Breast epithelium (tissue), 4 donors: ENCODE measurements at places on chromosomes 13 and 19. TPM values are rescaled to one million over a fixed set of nuclear protein-coding genes. Genes with fewer than 3 reads are reported as not detected.

DNA sequence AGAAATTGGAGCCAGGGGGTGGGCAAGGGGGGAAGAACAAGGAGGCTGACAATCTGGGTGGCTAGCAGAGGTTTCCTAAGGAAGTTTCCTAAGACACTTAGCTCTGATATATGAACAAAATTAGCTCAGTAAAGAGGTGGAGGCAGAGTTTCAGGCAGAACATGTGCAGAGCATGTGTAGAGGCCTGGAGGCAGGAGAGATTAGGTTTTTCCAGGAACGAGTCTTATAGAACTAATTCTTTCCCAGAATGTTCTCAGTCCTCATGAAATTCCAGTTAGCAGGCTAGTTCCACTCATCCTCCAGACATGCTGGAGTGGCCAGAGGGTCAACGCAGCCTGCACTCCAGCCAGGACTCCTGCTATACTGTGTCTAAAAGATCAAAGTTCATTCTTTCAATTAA, 184.7 kb downstream of the LACC1 start:
- no peak overlapping the region for H3K27ac ChIP-seq
- no peaks in the 10 kb centered on the region for H3K36me3 ChIP-seq
- no peaks in the 10 kb centered on the region for H3K27me3 ChIP-seq
- no peaks in the 10 kb centered on the region for H3K4me1 ChIP-seq
- no peak overlapping the region for H3K4me3 ChIP-seq

DNA sequence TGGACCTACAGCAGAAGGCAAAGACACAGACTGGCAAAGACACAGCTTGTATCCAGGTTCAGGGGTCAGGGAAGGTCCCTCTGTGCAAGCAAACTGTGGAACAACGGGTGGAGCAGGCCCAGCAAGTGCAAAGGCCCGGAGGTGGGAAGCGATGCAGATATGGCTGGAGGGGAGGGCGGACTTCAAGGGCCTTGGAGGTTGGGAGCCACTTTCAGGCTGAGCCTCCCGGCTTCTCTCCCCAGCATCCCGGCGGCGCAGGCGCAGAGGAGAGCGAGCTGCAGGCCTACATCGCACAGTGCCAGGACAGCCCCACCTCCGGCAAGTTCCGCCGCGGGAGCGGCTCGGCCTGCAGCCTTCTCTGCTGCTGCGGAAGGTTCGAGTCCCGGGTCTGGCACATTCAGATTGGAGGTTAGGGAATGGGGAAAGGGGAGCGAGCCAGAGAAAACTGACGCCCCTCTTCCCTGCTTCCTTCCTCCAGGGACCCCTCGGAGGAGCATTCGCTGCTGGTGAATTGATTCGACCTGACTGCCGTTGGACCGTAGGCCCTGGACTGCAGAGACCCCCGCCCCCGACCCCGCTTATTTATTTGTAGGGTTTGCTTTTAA, 2.1 kb upstream of the PNPLA6 start:
- no peaks in the 10 kb centered on the region for H3K36me3 ChIP-seq
- peak overlapping the region; percentile 85 for H3K4me3 ChIP-seq
- H3K27ac ChIP-seq, result peak overlapping the region; percentile 89
- no peaks in the 10 kb centered on the region for H3K4me1 ChIP-seq
- H3K27me3 ChIP-seq, result no peaks in the 10 kb centered on the region
- DNase-seq, result peak; percentile 52

- no peak for DNase-seq
- H3K4me3 ChIP-seq, result no peak overlapping the region
- no peaks in the 10 kb centered on the region for H3K27me3 ChIP-seq
- H3K36me3 ChIP-seq, result no peaks in the 10 kb centered on the region
Observed at GRCh38 chr13:47168066-47168465, 271.2 kb upstream of the HTR2A start.

- no peaks in the 10 kb centered on the region for H3K27me3 ChIP-seq
- no peaks in the 10 kb centered on the region for H3K4me1 ChIP-seq
- H3K4me3 ChIP-seq, result no peak overlapping the region
- DNase-seq, result no peak
- no peak overlapping the region for H3K27ac ChIP-seq
Observed at GRCh38 chr19:32421589-32422361, 16.2 kb downstream of the DPY19L3 start.

DNA sequence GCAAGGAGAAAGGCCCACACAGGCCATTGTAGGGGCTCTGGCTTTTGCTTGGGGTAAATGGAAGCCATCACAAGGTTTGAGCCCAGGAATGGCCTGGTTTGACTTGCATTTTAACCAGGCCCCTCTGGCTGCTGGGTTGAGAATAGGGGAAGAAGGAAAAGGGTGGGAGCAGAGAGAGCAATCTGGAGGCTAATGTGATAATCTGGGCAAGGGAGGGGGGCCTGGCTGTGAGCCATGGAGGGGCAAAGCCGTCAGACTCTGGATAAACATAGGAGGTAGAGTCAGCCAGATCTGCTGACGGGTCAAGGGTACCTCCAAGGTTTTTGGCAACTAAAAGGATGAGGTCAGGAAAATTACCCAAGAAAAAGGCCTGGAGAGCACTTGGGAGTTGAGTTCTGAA, 41.6 kb downstream of the RFX2 start:
- no peaks in the 10 kb centered on the region for H3K36me3 ChIP-seq
- peaks cover 3% of the 10 kb centered on the region for H3K4me1 ChIP-seq
- H3K27me3 ChIP-seq, result no peaks in the 10 kb centered on the region
- no peak overlapping the region for H3K4me3 ChIP-seq

- no peak overlapping the region for H3K4me3 ChIP-seq
- no peaks in the 10 kb centered on the region for H3K4me1 ChIP-seq
- no peak for DNase-seq
- no peaks in the 10 kb centered on the region for H3K36me3 ChIP-seq
- no peak overlapping the region for H3K27ac ChIP-seq
Observed at GRCh38 chr19:31144075-31144870, 205.0 kb downstream of the TSHZ3 start.

DNA sequence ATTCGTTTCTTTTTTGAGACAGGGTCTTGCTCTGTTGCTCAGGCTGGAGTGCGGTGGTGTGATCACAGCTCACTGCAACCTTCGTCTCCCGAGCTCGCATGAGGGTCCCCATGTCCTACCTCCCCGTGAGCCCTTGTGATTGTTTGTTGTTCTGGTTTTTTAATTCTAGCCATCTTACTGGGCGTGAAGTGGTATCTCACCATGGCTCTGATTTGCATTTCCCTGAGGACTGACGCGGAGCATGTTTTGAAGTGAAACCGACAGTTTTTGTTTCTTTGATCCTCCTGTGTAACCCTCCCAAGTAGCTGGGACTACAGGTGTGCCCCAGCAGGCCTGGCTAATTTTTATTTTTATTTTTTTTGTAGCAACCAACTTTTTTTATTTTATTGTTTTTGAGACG, 21.7 kb downstream of the GNG7 start:
- no peaks in the 10 kb centered on the region for H3K4me1 ChIP-seq
- no peaks in the 10 kb centered on the region for H3K27me3 ChIP-seq
- no peak overlapping the region for H3K4me3 ChIP-seq

GRCh38 chr13:76316998-76317527, 569.1 kb downstream of the KCTD12 start:
- no peaks in the 10 kb centered on the region for H3K27me3 ChIP-seq
- no peaks in the 10 kb centered on the region for H3K36me3 ChIP-seq
- no peak for DNase-seq
- no peak overlapping the region for H3K4me3 ChIP-seq
- H3K4me1 ChIP-seq, result no peaks in the 10 kb centered on the region

GRCh38 chr13:26919311-26919710, 158.7 kb upstream of the GPR12 start:
- no peak for DNase-seq
- no peak overlapping the region for H3K4me3 ChIP-seq
- H3K36me3 ChIP-seq, result no peaks in the 10 kb centered on the region

DNA sequence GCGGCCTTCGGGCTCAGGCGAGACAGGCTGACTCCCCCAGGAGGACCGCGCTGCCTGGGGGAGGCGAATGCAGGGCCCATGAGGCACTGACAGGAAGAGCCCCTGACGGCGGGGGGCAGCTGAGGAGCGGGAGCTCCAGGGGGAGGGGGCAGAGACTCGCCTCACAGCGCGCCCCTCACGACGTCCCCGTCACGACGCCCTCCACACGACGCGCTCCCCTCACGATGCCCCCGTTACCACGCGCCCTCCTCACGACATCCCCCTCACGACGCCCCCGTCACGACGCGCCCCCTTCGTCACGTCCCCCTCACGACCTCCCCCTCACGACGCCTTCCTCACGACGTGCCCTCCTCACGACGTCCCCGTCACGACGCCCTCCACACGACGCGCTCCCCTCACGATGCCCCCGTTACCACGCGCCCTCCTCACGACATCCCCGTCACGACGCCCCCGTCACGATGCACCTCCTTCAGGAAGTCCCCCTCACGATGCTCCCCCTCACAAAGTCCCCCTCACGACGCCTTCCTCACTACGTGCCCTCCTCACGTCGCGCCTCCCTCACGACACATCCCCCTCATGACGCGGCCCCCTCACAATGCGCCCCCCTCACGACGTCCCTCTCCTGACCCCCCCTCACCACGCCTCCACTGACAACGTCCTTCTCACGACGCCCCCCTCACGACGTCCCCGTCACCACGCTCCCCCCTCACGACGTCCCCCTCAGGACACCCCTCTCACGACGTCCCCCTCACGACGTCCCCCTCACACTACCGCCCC, 99.6 kb downstream of the ING1 start:
- DNase-seq, result no peak
- H3K4me3 ChIP-seq, result peak overlapping the region; percentile 10
- H3K27me3 ChIP-seq, result peaks cover 27% of the 10 kb centered on the region
- H3K36me3 ChIP-seq, result no peaks in the 10 kb centered on the region
- no peak overlapping the region for H3K27ac ChIP-seq

GRCh38 chr13:79541426-79542049, 60.6 kb downstream of the NDFIP2 start:
- no peaks in the 10 kb centered on the region for H3K27me3 ChIP-seq
- no peaks in the 10 kb centered on the region for H3K36me3 ChIP-seq
- no peak for DNase-seq
- H3K4me1 ChIP-seq, result no peaks in the 10 kb centered on the region

DNA sequence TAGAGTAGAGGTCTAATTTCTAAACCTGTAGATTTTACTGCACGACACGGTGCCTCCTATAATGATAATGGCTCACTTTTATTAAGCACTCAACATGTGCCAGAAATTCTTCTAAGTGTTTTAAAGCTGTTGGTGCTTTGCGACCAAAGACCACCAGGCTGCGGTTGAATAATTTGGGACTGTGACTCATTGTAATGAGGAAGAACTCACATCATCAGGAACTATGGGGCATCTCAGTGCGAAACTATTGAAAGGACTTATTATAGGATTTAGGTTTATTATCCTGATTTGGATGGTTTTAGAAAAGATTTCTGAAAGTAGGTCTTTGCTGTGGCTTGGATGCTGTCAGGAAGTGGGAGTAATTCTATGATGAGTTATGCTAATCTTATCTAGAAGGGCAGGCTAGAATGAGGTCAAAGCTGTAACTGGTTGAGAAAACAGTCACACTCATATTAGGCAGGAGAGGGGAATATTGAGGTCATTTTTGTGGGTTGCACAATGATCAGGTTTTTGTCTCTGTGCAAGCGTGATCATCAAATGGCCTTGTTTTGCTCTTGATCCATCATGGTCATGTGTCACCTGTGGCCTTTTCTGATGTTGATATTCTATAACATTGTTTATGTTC, 266.8 kb downstream of the PCDH20 start:
- H3K36me3 ChIP-seq, result no peaks in the 10 kb centered on the region
- H3K4me3 ChIP-seq, result no peak overlapping the region
- no peak for DNase-seq
- H3K27ac ChIP-seq, result no peak overlapping the region

DNA sequence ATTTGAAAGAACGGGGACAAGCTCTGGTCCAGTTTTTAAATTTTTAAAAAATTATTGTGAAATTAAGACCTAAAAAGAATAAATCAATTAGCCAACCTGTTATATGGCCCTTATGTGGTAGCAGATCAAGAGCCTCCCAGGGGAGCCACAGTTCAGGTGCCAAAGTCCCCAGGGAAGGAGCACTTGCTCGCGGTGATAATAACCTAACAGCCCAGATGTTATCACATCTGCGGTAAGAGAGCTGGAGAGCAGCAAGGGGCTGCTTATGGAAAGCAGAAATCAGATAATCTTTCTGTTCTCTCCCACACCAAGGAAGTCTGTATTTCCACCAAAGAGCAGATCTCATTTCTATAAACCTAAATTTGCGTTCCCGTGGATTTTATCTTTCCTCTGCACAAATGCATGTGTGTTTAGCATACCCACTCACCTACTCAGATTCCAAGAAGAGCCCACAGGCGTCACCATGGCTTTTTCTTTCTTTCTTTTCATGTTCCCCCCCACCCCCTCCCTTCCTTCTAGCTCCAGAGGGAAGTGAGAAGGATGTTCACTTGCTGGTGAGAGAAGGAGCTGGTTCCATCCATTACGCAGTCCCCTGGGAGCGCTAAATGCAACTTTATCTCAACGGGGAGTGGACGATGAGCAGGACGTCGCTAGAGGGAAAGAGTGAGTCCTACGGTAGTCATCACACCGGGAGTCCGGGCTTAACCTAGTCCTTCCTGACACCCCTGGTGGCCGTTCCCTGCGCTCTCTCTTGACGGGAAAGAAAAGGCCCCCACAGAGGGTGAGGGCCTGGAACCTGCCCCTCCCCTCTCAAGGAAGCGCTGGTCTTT, 1.6 kb upstream of the POU4F1 start:
- no peak overlapping the region for H3K27ac ChIP-seq
- no peak overlapping the region for H3K4me3 ChIP-seq
- H3K36me3 ChIP-seq, result no peaks in the 10 kb centered on the region
- DNase-seq, result no peak
- H3K4me1 ChIP-seq, result peaks cover 4% of the 10 kb centered on the region
- peaks cover 93% of the 10 kb centered on the region for H3K27me3 ChIP-seq

DNA sequence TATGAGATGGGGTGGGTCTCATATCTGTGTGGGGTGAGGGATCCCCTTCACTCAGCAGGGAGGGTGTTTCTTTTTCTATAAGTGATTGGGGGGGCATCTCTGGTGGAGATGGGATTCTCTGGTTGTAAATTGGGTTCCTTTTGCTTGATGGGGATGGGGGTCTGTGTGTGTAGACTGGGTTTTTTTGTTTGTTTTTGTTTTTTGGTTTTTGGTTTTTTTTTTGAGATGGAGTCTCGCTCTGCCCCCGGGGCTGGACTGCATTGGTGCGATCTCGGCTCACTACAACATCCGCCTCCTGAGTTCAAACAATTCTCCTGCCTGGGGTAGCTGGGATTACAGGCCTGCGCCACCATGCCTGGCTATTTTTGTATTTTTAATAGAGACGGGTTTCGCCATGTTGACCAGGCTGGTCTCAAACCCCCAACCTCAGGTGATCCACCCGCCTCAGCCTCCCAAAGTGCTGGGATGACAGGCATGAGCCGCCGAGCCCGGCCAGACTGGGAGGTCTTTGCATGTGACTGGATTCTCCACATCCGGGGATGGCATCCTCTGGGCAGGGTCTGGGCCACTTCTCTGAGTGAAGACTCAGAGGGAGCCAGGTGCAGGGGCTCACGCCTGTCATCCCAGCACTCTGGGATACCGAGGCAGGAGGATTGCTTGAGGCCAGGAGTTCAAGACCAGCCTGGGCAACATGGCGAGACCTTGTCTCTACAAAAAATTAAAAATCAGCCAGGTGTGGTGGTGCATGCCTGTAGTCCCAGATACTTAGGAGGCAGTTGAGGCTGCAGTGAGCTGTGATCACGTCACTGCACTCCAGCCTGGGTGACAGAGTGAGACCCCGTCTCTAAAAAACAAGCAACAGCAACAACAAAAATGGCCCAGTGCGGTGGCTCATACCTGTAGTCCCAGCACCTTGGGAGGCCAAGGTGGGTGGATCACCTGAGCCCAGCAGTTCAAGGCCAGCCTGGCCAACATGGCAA, 799 bp downstream of the MYBPC2 start:
- H3K4me3 ChIP-seq, result no peak overlapping the region
- H3K36me3 ChIP-seq, result no peaks in the 10 kb centered on the region
- no peak for DNase-seq

The FGF21 gene
- not detected for total RNA-seq

The ABCC4 gene
- total RNA-seq, result 6.2 TPM

The LENG1 gene
- 8.0 TPM for total RNA-seq

The ZNF135 gene
- total RNA-seq, result 7.5 TPM

The PALM3 gene
- total RNA-seq, result 2.5 TPM

The KRTDAP gene
- total RNA-seq, result not detected

The LILRB2 gene
- 3.5 TPM for total RNA-seq

The KLK6 gene
- total RNA-seq, result 14.8 TPM

The DAND5 gene
- not detected for total RNA-seq
